ENCODE measurements at places on chromosomes 7 and 10.

DNA sequence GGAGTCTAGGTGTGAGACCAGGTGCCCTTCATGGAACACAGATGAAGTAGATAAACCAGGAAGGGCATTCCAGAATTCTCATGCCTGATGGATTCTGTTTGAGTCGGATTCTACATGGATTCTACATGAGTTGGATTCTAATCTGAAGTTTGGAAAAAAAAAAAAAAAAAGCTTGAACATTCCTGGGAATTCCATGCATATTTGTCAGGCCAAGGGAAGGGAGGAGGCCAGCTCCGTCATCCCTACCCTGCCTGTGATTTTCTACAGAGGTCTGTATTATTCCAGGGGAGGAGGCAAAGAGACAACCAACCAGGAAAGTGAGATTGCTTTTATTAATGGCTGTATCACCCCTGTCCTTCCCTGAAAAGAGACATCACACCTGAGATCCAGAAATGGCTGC lies 27.8 kb upstream of the EBLN1 start:
- DNase-seq, result no peak

DNA sequence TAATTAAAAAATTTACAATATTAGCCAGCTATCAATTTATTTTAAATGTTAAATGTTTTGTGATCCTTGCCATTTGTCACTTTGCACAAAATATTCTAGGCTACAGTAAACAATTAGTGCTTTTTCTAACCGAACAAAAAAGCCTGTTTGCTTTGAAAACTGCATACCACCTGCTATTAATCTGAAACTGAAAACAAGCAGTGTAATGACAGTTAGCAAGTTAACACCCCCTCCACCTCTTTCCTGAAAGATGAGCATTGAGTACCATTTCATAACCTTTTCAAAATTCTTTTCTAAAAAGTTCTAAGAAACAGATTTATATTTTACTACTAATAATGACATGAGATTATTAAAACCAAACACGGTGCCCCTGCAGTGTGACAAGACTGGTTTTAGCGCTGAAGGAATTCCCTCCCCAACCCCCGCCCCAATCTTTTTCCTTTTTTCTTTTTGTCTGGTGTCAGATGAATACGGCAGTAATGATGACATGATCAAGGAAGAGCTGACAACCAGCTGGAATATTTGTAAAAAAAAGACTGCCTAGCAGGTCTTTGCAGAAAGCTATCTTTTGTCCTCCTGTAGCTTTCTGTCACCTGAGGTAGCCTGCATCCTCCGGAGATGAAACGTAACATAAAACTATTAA lies 175.6 kb downstream of the CHCHD3 start:
- DNase-seq, result no peak

DNA sequence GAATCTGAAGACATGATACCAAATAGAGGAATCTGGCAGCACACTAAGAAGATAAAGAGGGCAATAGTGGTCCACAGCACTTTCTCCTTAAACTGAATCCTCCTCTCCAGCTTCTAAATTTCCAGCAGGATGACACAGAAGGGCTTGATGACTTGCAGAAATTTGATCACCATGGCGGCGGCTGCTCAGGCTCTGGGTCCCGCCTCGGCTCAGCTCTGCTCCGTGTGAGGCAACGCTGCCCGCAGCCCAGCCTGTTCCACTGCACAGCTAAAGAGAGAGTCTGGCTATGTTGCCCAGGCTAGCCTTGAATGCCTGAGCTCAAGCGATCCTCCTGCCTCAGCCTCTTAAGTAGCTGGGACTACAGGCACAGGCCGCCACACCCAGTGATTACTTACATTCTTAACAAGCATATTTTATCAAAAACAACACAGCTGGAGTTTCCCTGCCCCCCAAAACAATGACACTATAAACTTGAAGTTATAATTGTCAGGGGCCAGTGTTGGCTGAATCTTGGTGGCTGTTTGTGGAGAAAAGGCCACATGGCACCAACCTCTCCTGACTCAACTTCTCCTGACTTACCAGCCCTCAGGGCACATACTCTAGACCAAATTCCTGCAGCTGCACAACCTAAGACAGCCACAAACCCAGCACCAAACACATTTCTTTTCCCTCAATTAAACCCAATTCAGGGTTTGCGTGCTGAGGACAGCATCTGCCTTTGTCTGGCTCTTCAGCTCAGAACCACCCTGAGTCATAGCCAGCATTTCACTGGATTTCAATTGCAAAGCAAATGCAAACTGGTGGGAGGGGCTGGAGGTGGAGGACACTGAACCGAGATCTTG lies 11.6 kb upstream of the TNPO3 start:
- DNase-seq, result no peak

DNA sequence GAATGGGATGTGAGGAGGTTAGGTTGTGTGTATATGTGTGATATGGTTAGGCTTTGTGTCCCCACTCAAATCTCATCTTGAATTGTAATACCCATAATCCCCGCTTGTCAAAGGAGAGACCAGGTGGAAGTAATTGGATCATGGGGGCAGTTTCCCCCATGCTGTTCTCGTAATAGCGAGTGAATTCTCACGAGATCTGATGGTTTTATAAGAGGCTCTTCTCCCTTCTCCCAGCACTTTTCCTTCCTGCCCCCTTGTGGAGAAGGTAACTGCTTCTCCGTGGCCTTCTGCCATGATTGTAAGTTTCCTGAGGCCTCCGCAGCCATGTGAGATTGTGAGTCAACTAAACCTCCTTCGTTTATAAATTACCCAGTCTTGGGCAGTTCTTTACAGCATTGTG lies 47.3 kb downstream of the NPVF start:
- no peak for DNase-seq

DNA sequence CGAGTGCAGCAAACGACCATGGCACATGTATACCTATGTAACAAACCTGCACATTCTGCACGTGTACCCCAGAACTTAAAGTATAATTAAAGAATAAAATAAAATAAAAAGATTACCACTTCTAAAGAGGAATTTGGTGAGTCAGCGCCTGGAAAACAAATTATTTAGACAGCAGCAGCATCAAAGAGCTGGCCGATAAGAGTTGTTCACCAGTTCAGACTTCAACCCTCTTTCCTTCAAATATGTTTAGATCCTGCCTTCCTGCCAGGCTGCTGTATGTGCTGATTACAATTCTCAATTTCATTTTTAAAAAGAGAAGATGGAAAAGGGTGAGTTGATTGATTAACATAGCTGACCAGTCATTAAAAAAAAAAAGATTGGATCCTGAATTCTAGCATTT lies 672.0 kb upstream of the NRP1 start:
- DNase-seq, result no peak

DNA sequence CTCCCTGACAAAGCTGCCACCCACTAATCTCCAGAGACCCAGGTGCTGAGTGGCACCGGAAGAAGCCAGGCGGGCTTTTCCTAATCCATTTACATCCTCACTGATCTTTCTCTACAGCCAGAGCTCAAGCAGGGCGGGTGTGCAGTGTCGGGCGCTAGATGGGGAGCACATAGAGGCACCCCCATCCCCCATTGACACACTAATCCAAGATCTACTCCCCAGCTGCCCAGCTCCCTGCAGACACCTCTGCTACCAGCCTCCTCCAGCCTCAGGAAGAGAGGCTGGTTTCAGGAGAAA lies 22.2 kb downstream of the FRMPD2 start:
- DNase-seq, result no peak

GRCh38 chr10:128714644-128715415 lies 588.6 kb upstream of the MKI67 start:
- no peak for DNase-seq

DNA sequence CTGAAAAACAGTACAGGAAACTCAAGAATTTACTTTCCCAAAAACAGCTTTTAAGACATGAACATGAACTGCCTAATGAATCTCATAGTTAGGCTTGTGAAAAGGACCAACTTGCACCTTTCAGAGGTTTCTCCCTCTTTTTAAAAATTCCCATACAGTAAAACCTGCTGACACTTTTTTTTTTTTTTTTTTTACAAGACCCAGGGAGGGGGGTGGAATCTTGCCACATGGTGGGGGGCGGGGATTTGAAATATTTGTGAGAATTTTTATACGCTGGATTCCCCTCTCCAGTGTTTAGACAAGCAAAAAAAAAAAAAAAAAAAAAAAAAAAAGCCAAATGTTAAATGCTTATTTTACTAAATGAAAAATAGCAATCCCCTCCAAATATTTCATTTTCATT lies 57.4 kb downstream of the HIBADH start:
- no peak for DNase-seq

DNA sequence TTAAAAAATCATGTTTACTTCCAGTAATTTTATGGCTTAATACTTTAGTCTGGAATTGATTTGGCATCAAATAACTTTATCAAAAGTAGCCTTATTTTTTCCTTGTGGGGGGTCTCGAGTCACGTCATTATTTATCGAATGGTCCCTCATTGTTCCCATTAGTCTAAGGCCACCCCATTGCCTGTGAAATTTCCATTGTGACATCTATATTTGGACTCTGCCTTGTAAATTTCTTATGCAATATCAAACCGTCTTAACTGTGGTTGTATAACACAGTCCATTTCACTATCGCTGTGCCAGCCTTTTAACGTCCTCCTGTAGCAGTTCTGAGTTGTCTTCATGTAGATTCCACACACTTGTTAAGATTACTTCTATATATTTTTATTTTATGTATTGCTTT lies 103.9 kb upstream of the RET start:
- no peak for DNase-seq

GRCh38 chr7:45446195-45446944 lies 127.8 kb upstream of the ADCY1 start:
- DNase-seq, result no peak

GRCh38 chr10:24958721-24959381 lies 6.4 kb upstream of the PRTFDC1 start:
- DNase-seq, result no peak

DNA sequence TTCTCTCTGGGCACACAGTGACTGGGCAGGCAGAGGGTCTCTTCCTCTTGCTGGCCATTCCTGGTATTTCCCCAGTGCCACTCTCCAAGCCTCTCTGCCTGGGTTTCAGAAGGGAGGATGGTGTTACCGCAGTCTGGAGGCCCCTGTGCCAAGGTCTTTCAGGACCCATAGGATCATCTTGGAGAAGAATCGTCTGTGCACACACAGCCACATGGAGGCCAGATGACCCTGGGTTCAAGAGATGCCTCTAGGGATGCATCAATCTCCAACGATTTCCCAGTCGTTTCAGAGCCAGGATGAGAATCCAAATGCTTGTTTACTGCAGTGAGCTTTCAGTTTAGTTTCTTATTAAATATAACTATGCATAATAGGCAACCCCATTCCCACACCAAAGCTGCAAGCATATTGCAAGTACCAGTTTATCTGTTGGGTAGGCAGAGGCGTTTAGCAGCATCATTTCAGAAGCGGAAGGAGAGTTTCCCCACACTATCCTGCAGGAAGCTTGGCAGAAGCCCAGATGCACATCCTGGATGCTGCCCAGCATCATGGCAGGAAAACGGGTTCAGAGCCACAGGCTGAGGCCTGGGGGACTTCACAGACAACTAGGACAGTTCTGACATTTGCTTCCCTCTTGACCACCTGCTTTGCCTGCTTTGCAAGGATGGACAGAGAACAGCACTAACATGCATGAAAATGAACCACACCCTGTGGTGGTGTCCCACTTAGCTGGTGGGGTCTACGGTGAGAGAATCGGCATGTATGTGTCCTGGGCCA lies 134.7 kb upstream of the FAM20C start:
- no peak for DNase-seq

DNA sequence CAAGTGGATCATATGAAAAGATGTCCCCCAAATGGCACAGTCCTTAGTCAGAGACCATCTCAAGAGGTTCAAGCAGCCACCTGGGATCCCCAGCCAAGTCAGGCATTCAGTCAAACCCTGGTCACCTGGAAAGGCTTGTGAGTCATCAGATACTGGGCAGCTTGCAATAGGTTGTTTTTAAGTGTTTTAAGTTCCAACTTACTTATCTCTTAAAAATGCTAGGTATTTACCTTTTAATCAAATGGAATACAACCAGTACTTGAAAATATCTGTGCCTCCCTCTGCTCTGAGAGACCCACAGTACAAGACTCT lies 262.2 kb downstream of the WDR11 start:
- DNase-seq, result no peak

GRCh38 chr7:69845721-69846495 lies 247.6 kb downstream of the AUTS2 start:
- no peak for DNase-seq

- DNase-seq, result no peak
These were observed 373.9 kb upstream of the NFE2L3 start for GRCh38 chr7:25777969-25778708.

GRCh38 chr7:25014756-25015155 lies 34.8 kb upstream of the OSBPL3 start:
- no peak for DNase-seq

GRCh38 chr7:26696161-26696560 lies 168.2 kb downstream of the SKAP2 start:
- DNase-seq, result no peak

- no peak for DNase-seq
These were observed 62.0 kb upstream of the NAMPT start for GRCh38 chr7:106346678-106347217.

DNA sequence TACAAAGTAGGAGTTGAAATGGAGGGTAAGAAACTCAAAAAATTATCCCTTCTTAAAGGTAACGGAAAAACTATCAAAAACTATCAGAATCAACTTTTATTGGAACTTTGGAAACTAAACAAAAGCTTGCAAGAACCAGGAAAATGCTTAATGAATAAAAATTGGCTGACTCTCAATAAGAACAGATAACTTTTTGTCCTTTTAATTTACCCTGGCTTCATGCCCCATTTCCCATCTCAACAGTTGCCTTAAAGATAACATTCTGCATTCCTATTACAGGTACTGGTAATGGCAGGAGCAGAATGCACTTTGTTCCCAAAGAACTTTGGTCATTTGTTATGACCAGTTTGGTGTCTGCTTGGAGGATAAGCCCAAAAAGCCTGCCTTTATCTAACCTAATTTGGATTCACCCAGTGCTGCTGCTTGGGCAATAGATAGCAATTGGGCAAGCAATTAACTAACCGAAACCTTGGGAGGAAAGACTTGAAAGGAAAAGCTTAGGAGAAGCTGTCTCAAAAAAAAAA lies 17.8 kb downstream of the CH25H start:
- DNase-seq, result no peak
